Type B pancreatic cell (in vitro differentiated cells): ENCODE measurements at places on chromosomes 5 and 9. TPM values are rescaled to one million over a fixed set of nuclear protein-coding genes. Genes with fewer than 3 reads are reported as not detected.
A peak's percentile ranks its signal among the peaks of the same experiment; 100 is the strongest.

HK3 gene
- total RNA-seq = 0.77 TPM in 1 of 2 replicates, not detected in the other

SPINK7 gene
- total RNA-seq = not detected in 2 replicates

IRX1 gene
- total RNA-seq = 24.1 and 25.0 TPM in 2 replicates

PLAC8L1 gene
- total RNA-seq = 0.95 and 2.4 TPM in 2 replicates

DNA sequence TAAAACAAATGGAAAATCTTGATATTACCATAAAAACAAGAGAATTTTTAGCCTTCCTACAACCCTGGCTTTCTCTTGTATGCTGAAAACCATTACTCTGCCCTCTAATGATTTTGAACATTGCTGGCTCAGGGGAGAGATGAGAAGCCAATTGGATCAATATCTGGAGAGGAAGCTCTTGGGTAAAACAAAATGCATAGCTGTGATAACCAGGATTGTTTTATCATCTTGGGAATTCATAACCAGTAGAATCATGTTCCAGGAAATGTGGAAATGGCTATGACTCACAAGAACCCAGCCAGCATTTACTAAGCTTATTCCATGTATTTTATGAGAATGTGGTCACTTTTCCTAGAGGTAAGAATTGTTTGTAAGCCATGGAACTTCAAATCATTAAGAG, 51.1 kb upstream of the CTNND2 start:
- no peak for DNase-seq

DNA sequence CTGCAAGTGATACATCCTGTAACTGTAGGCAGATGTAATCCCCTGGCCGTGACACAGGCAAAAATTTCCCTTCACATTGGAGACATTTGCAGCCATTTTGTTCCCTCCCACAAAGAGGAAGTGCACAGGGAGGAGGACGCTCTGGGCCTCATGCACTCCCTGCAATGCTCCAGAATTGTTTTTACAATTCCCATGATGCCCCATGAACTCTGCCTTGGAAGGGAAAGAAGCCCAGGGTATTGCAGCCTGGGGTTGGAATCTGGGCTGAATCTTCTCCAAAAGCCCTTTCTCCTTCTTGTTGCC, 491.7 kb downstream of the CCDC171 start:
- no peak for DNase-seq

- DNase-seq = no peak
These were observed 212.4 kb downstream of the GNA14 start for GRCh38 chr9:77435688-77436087.

DNA sequence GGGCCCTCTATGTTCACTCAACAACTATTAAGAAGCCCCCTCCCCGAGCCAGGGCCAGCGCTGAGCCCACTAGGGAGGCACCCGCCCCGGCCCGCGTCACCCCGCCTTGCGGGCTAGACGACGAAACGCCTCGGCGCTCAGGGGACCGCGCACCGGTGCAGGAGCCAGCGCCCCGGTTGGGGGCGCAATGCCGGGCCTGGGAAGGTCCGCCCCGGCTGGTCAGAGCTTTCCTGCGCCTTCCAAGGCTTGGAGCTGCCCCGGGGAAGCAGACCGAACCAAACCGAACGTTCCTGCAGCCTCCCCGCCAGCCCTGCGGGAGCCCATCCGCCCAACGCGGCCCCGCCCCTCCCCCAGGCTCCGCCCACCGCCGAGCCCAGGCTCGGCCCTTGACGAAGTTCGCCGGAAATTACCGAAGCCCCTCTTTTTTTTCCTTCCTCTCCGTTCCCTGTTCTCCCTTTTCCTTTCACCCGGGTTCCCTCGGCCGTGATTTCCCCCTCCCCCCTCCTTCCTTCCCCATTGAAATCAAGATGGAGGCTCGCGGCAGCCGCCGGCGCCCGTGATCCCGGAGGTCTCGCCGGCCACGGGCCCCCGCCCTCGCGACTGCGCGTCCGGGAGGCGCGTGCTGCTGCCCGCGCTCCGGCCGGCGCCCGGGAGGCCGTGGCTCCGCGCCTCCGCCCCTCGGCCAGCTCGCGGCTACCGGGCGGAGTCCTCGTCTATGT, at the start of gene TRIO:
Gene TRIO, plus strand, starts transcription at position 516 of the 719 bp plus-strand sequence. CDS start 384 bp downstream, outside the sequence.
- DNase-seq = peak; percentile 94

DNA sequence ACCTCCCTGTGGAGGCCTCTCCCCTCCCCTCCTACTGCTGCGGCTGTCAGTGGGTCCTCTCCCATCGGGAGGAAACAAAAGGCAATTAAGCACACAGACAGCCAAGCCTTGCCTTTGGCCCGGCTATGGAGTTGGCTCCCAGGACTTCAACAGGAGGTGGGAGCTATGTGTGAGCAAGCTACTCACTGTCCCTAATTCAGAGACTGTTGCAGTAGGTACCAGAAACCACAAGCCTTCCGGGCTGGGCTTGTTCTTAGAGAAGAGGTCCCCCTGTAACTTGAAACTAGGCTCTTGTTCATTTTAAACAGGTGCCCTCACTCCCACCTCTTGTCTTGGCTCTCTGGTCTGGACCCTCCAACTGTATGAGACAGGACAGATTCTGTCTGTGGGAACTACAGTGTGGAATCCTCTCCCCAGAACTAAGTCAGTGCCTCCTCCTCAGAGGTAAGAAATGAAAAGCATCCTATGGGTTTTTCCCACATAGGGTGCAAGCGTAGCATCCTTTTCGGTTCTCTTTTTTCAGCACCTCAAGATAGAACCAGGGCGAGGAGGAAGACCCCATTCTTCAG, 561.1 kb downstream of the EBF1 start:
- DNase-seq = no peak

GRCh38 chr9:94802793-94803192, 76.3 kb downstream of the AOPEP start:
- DNase-seq = no peak

GRCh38 chr5:107772418-107773310, 101.9 kb upstream of the EFNA5 start:
- DNase-seq = no peak

DNA sequence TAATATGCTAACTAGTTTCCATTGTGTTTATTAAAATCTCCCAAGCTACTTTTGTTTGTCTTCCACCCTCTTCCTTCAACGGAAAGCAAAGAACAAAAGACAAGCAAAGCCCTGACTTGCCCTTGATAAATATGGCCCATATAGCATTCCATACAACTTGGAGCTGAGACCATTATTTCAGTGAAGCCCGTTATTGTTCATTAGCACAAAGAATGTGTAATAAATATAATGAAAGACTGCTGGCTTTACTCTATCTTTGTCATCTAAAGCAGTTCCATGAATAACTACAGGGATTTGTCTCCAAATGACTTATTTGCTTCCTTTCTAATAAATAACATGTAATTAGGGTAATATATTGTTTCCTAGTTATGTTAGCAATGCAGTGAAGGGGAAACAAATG, 270.7 kb upstream of the TLE4 start:
- no peak for DNase-seq

GRCh38 chr5:115192098-115192497, 22.4 kb upstream of the TRIM36 start:
- DNase-seq = no peak

- no peak for DNase-seq
These were observed 2.0 kb downstream of the RIMOC1 start for GRCh38 chr5:41906151-41906550.

DNA sequence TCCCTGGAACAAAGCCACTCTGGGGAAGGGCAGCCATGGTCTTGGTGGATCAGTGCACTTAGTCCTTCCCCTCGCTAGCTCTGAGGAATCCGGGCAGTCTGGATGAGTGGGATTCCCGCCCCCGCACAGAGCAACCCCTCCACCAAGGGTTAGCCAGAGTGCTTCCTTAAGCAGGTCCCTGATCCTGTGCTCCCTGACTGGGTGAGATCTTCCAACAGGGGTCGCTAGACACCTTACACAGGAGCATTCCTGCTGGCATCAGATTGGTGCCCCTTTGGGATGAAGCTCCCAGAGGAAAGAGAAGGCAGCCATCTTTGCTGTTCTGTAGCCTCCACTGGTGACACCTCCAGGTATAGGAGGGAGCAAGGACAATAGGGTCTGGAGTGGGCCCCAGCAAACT, 228.8 kb downstream of the AP3B1 start:
- DNase-seq = no peak

DNA sequence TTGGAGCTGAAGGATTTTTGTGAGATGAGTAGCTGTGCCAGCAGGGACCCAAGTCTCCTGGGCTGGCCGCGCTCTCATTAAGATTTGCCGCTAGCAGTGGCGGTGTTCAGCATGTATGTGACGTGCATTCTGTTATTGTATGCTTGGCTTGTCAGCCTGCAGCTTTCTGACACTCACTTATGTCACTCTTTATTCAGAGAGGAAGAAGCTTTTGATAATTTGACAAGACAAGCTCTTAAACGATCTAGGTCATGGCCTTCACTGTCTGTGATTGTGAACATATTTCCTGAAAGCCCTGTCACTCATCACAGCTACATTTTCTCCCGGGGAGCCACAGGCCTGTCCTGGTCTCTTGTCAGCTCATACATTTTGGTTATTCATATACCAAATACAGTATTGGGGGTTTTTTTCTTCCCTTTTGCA, 98.2 kb upstream of the GRHPR start:
- DNase-seq = no peak
